Astrocyte of the hippocampus (primary cell): ENCODE measurements at places on chromosomes 3 and 15.
A peak's percentile ranks its signal among the peaks of the same experiment; 100 is the strongest.

GRCh38 chr3:12613250-12613649 lies 50.7 kb downstream of the RAF1 start:
- no peak for DNase-seq

GRCh38 chr3:99626417-99626788 lies 12.0 kb upstream of the COL8A1 start:
- DNase-seq = no peak

DNA sequence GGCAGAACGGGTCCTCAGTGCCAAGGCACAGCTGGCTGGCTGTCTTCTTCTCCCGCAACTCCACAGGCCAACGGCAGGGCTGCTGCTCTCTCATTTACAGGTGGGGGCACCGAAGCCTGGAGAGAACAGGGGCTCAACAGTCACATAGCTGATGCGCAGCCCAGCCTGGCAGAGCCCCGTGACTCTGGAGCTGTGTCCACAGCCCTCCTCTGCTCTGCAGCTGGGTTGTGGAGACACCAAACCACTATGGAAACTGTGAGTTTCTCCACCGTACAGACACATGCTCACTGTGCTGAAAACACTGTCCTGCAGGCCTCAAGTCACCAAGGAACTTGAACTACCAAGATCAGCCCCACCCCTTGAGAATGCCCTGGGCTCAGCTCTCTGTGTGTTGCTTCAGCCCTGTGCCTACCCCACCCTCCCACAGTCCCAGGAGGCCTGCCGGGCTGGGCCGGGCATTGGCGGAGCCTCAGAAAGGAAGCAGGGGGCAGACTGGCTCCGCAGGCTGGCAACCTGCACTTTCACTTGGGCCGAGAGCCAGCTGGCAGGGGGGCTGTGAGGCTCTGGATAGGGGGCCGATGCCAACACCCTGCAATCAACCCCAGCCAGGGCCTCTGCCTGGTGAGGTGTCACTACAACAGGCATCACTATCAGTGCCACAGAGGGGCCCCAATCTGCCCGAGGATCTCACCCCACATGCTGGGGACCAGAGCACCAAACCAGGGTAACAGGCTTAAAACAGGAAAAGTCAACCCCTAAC lies 113.7 kb upstream of the RPL32 start:
- peak; percentile 72 for DNase-seq

DNA sequence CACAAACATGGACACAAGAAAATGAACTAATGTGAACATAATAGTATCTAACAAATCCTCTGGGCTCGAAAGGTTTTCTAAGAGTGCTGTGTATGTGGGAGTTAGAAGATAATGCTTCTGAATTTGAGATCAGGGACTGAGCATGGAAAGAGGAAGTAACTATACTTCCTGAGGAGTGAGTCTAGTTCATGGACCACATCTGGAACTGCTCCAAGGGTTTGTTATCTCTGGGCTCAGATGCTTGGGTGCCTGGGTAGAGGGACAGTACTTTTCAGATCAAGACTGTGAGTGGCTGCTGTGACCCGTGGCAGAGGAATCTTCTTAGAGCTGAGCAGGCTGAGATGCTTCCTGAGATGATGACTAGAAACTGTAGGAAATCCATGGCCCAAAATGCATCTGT lies 28.5 kb downstream of the TBC1D23 start:
- no peak for DNase-seq

DNA sequence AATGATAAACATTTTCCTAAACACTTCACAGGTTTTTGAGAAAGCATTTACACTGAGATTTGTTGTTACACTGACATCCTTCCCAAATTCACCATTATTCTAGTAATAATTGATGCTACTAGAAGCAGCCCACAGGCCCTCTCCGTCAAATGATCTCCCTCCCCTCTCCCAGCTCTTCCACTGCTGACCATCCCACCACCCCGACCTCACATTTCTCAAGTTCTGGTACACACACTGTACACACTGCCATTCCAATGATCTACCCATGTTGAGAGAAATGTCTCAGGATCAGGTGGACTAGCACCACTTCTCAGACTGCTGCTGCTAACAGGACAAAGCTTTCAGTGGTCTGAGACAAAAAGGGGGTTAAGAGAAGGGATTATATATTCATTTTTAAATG lies 3.5 kb downstream of the TBC1D5 start:
- no peak for DNase-seq

GRCh38 chr3:191500892-191501291 lies 39.9 kb downstream of the PYDC2 start:
- no peak for DNase-seq

GRCh38 chr3:126932188-126932931 lies 50.6 kb upstream of the PLXNA1 start:
- peak; percentile 72 for DNase-seq

DNA sequence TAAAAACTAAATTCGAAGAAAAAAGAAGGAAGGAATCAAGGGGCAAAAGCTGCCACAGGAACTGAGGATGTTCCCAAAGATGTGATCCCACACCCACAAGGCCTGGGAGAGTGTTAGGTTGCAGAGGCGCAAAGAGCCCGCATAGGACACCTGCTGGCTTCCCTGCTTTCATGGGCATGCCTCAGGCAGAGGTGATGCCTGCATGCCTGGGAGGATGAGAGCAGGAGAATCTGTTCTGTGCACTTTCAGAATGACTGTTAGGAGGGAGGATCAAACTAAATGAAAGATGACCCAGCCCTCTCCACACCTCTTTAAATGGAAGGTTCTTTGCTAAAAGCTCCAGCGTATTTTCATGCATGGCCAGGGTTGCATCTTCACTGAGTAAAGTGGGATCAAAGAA lies 162.4 kb downstream of the PLCL2 start:
- DNase-seq = no peak

GRCh38 chr3:193884652-193885051 lies 251.3 kb upstream of the HES1 start:
- no peak for DNase-seq

DNA sequence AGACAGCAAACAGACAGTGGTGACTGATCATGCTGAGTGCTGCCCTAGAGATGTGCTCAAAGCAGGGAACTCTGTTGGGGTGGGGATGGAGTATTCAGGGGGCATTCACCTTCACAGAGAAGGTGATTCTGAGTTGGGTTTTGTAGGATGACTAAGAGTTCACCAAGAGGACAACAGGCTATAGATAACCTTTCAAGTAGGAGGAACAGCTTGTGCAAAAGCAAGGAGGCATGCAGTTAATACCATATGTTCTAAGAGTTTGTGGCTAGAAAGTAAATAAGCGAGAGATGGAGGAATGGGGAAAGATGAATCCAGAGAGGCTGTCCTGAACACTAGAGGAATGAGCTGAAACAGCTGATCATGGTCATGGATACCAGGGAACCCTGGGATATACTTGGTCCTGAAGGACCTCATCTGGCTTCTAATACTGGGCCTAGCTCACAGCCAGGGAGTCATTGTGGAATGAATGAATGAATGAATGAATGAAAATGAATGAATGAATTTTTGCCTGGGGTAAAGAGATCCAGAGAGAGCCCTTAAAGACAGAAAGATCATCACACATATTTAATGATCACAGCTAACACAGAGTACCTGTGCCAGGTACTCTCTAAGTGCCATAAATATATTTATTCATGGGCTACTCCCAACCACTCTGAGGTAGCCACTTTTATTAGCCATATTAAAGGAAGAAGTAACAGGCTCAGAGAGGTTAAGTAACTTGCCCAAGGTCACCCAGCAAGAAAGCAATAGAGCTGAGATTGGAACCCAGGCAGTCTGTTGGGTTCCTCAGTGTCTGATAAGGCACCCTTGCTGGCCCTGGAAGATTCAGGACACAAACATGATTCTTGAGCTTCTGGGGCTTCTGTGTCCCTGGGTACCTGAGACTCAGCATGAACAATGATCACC lies 22.0 kb downstream of the SMAD6 start:
- no peak for DNase-seq

GRCh38 chr15:65246026-65246714 lies 34.9 kb upstream of the CILP start:
- DNase-seq = no peak

DNA sequence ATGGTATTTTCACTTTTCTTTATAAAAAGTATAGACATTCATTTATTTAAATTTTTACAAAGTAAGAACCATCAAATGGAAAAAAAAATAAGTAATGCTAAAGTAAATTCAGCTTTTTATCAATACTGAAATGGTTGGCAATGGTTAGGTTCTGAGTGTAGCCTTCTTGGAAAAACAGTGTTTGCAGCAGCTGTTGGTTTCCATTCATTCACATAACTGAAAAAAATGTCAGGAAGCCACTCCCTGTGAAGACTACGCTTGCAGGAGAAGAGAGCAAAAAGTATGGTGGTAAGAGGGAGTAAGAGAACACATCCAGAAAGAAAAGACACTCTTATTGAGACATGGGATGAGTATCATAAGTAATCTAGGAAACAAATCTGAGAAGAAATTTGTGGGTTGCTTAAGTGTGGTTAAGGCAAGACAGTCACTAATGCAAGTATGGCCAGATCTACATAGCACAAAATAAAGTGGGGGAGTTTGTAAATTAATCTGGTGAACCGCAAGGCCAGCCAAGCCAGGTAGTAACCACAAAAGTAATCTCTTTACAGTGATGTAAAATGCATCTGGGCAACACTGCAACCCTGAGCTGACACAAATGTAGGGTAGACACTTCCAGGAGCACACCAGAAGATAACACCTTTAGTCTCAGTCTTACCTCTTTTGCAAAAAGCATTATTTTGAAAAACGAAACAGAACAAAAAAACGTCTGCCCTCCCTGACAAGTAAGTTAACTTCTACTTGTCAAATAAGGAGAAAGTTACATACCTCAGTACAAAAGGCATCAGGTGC lies 133.7 kb downstream of the IGSF11 start:
- DNase-seq = no peak

GRCh38 chr3:168096210-168096652 lies 507 bp upstream of the GOLIM4 start:
- DNase-seq = peak; percentile 93

DNA sequence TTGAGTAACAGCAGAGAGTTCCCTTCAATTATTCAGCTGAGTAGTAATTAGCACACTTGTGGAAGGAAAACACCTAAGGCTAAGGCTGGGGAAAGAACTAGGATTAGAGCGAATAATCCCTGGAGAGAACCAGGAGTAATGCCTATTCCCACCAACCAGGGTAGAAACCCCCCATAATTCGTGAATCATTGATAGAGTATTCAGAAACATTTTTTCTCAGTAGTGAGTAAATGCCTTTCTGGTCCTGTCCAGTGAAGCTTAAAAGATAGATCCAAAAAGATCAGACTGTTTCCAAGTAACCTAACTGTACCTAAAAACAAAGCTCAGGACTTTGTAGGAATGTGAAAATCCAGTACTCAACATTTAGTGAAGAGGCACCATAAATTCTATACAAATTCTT lies 71.2 kb downstream of the DGKG start:
- DNase-seq = peak; percentile 56

GRCh38 chr15:92879949-92880725 lies 20.0 kb upstream of the CHD2 start:
- DNase-seq = no peak

DNA sequence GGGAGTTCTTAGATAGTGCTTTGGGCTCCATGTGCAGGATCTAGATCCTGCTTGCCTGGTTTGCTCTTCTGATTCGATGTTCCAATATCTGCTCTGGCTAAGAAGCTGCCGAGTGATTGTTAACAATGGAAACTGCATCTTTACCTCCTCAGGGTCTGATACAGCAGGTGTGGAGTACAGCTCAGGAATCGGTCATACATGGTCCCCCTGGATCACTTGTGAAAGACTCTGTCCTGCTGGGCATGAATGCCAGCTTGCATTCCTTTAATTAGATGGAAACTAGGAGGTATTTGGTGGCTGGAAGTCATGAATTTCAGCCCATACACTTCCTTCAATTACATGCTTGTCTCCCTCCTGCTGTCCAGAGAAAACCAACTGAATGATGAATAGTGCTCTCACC lies 95.3 kb downstream of the CHRNA7 start:
- DNase-seq = no peak

GRCh38 chr3:21390136-21390535 lies 360.9 kb downstream of the ZNF385D start:
- DNase-seq = peak; percentile 75

DNA sequence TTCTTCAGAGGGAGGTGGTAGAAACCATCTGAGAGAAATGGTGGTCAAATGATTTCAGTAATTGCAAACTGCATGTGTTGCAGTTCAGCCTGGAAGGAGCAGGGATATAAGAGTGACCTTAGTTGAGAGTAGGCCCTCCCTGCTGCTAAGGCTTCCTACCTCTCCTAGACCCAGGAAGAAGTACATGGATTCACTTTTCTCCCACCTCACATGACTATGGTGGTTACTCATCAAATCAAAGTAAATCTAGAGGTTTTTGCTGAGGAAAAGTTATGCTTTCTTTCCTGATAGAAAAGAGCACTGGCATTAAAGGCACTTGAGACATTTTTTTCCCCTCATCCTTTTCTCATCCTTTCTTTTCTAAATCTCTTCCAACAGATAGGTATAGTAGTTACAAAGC lies 43.2 kb upstream of the LEKR1 start:
- DNase-seq = no peak

- DNase-seq = no peak
These were observed 166.0 kb upstream of the LPP start for GRCh38 chr3:187987924-187988323.

- no peak for DNase-seq
These were observed 14.6 kb upstream of the TMEM40 start for GRCh38 chr3:12773710-12774086.

- DNase-seq = peak; percentile 73
These were observed 112.1 kb downstream of the CMSS1 start for GRCh38 chr3:99929745-99930139.

- no peak for DNase-seq
These were observed 1038.7 kb downstream of the IGSF11 start for GRCh38 chr3:117995842-117996437.

GRCh38 chr3:45123030-45123429 lies 23.1 kb downstream of the CDCP1 start:
- peak; percentile 33 for DNase-seq

- DNase-seq = no peak
These were observed 120.4 kb downstream of the ZIC1 start for GRCh38 chr3:147529551-147529950.

- DNase-seq = peak; percentile 45
These were observed 429 bp downstream of the PARP9 start for GRCh38 chr3:122563717-122564025.

DNA sequence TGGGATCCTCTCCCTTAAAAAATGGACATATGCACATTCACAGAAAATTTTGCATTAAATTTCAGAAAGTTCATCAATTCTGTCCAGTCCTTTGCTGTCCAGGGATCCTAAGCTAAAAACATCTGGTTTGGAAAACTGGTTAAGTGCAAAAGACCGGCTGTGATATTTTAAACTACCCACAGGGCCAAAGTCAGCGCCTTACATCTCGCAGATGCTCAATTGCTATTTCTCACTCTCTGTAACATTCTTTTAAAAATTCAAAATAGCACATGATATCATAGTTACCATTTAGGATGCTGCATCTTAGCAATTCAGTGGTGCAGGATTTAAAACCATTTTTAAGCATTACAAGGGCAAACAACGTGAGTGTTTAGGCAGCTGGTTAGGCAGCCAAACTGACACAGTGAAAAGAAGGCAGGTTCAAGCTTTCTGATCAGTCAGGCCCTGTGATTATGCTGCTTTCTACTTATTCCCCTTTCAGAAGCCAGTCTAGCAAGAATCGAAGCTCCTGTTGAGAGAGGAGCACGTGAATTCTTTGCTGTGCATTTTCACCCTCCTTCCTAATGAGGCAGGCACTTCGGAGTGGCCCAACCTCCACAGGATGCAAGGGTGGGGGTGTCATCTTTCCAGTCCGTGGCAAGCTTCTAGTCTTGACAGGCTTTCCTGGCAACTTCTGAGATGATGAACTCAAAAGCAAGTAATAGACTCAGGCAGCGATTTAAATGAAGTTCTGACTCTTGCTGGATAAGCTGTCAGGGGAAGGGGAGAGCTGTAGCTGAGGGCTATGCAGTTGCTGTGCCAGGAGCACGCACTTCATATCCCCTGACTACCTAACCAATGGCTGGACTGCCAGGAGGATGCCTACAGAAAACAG lies 8.8 kb downstream of the PRICKLE2 start:
- peak; percentile 61 for DNase-seq
